ENCODE measurements at places on chromosomes 4 and X.

DNA sequence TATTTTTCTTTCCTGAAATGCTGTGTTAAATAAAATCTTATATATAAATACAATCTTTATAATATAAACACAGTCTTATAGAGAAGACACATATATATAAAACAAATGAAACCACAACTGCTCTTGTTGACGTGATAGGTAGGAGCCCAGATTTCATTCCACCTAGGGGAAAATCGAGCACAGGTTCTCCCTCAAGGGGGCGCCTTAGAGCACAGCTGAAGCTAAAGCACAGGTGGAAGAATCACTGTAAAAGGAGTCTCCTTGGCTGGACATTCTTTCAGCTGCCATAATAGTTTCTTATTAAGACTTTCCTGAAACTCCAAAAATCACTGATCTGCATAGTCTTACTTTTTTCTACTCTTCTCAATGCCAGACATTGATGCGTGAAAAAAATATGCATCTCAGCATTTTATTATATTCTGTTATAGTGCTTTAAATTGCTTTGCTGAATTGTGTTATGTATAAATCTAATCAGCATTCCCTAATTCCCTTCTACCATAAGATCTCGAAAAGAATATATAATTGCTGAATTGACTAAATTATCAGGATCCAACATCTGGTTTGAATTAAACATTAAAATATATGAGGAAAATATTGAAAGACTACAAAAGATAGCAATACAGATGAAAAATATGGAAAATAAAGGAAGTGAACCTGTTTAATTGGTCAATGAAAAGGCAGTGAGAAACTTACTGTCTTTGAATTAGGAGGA lies 25.5 kb upstream of the RXFP1 start:
- DNase-seq, result peak; percentile 1

DNA sequence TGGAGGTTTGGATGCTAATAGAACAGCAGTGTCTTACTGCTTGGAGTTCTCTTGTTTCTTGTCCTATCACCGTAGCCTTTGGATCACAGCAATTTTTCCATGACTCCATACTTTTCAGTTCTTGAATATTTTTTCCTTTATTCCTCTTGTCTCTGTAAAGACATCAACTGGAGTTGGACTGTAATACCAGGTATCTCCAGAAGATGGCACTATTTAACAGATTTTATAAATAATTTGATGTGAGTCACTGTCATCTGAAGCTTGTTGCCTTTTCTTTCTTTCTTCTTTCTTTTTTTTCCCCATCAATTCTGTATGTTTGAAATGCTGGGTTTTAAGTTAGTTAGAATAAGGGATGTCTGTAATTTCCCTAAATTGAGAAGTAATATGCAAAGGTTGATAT lies 24.1 kb downstream of the HPRT1 start:
- no peak for DNase-seq

GRCh38 chr4:8580321-8581093 lies at the start of gene GPR78:
Gene GPR78 (plus strand): TSS chr4:8580392. CDS start chr4:8580983, 591 bp downstream.
- no peak for DNase-seq

GRCh38 chr4:93303440-93303839 lies 525.1 kb upstream of the ATOH1 start:
- DNase-seq, result no peak

DNA sequence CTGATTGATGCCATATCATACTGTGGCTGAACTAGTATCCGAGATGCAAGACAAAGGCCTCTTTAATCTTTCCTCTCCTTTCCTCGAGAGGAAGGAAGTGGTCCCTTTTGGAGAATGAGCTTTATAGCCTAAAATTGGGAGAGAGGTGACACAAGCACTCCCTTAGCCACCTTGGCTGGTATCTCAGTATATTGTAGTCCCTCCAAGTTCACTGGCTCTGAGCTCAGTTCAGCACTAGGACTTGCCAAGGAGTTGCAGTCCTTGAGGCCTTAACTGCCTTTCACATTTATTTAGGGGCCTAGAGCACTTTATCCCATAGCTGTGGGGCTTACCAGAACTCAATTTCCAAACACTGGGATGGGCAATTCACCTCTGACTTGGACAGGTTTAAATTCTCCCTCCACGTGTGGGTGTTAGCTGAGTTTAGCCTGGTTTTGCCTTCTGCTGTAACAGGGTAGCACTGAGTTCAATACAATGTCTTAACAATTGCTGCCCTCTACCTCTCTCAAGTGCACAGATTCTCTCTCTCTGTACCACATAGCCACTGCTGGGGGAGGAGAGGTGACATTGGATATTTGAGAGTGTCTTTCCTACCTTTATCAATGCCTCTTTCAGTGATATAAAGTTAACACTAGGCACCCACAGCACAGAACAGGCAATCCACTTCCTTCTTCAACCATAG lies 216.4 kb downstream of the TECRL start:
- no peak for DNase-seq

Data from stimulated activated CD4-positive, alpha-beta T cell treated with anti-CD3 and anti-CD28 coated beads, Interleukin-1b, Interleukin-23, amount 100 ng/mL, for 1 hour (primary cell).